Type B pancreatic cell (in vitro differentiated cells): ENCODE measurements at places on chromosomes 6 and 20.

- no peak for DNase-seq
Observed at GRCh38 chr6:16849280-16849987, 88.2 kb upstream of the ATXN1 start.

DNA sequence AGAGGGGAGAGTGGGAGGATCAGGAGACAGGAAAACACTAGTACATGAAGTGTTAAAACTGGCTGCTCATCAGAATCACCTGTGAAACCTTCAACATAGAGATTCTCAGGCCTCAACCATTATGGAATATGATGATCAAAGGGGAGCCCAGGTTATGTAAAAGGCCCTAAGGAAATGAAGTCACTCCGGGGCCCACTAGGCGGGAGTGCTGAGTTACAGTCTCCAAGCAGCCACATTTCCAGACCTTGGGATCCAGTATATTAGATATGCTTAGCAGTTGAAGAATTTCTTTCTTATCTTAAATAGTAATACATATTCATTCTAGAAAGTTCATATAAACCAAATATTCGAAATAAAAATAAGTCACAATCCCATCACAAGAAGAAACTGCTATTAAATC is 476.3 kb downstream of the PRKN start:
- no peak for DNase-seq

DNA sequence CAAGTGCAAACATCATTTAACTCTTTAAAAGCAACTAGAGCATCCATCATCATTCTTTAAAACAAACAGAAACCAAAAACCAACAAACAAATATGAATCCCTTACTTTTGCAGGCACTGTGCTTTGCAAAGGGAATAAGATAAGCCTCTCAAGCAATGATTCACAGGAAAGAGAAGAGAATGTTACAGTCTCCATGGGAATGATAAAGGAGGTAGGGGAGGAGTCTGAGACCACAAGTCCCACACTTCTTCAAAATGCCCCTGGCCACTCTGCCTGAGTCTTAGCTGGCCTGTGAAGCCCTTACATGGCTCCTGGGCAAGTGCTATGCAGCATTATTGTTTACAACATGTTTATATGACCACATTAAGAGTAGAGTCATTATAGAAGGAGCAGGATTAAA is 257.7 kb upstream of the MARCKS start:
- DNase-seq = no peak

- DNase-seq = no peak
Observed at GRCh38 chr20:21303872-21304586, 898 bp downstream of the XRN2 start.

GRCh38 chr20:44580581-44581268 is 1.7 kb upstream of the PKIG start:
- no peak for DNase-seq

DNA sequence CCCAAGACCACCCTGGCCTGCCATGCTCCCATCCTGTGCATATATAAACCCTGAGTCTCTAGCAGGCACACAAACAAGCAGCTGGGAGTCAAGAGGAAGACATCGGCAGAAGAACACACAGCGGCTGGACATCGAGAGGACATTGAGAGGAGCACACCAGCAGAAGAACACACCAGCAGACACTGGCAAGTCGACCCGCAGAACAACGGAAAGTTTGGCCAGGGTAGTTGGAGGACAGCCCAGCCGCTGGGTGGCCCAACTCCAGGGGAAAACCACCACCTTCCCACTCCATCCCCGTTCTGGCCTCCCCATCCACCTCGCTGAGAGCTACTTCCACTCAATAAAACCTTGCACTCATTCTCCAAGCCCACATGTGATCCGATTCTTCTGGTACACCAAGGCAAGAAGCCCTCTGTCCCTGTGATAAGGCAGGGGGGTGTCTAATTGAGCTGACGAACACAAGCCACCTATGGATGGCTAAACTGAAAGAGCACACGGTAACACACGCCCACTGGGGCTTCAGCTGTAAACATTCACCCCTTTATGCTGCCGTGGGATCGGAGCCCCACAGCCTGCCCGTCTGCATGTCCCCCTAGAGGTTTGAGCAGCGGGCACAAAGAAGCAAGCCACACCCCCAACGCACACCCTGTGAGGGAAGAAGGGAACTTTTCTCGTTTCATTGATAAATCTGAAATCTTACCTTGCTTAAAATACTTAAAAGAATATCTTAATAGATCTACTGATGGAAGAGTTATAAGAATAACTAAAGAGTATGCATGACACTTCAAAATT is 13.8 kb downstream of the TMX4 start:
- no peak for DNase-seq

DNA sequence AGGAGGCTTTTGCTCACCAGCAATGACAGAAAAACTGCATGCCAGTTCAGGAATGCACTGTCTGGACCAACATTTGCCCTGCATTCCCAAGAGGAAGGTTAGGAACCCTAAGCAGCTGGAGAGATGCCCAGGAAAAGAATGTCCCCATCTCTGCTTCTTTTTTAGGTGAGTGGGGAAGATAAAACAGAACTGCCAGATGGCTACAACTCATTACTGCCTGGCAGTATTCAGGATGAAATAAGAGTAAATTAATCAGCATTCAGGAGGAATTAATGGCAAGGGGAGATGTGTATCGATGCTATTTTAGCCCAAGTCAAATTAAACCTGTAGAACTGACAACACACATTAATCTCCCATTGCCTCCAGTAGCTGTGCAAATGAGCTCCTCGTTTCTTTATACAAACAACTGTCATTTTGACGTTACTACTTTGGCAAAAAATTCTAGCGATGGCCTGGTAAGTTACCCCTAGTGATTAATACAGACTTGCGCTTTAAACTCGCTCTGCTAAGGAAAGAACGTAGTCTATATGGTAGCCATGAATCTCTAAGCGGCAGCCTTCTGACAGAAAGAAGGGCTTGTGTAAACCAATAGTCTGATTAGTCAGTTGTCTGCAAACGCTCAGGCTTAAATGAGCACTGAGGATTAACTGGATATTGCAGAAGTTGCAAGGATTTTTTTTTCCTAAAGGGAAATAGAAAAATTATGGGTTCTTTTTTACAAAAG is 16.7 kb upstream of the SMLR1 start:
- no peak for DNase-seq

- DNase-seq = no peak
Observed at GRCh38 chr6:834866-835265, 141.9 kb upstream of the EXOC2 start.

DNA sequence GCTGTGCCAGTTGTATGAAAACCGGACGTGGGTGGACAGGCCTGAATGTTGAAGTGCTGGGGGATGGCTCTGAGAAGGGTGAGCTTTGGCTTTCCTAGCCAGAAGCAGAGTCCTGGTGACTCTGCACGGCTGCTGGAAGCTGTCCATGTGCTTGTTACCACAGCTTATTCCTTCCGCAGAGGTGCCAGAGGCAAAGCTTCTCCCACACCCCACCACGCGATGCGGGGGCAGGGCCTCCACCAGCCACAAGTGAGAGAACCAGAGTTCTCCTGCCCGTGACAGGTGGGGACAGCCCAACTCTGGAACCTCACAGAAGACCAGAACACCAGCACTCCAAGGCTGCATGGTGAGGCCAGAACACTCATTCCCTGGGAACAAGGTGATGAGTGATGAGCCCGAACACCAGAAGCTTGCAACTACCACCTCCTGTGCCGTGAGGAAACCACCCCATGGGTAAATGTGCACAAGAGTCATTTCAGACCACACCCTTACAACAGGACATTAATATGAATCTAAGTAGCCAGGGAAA is 36.7 kb downstream of the JAG1 start:
- DNase-seq = no peak

GRCh38 chr20:50491168-50491567 is 19.0 kb upstream of the PTPN1 start:
- no peak for DNase-seq

DNA sequence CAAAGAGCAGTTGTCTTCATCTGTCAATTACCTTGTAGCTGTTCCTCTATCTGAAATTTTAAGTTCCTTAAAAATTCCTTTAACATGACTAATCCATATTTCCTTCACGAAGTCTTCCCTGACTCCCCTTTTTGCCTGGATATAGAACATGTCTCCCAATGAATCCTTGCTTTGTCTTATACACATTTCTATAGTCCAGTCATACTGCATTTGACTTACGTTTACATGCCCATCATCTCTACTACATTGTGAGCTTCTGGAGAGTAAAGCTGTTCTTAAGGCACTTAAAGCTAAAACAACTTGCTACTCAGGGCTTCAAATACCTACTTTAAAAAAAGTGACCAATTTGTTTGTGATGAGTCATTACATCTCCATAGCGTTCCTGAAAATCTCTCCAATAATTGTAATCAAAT is 4.9 kb downstream of the REV3L start:
- no peak for DNase-seq

DNA sequence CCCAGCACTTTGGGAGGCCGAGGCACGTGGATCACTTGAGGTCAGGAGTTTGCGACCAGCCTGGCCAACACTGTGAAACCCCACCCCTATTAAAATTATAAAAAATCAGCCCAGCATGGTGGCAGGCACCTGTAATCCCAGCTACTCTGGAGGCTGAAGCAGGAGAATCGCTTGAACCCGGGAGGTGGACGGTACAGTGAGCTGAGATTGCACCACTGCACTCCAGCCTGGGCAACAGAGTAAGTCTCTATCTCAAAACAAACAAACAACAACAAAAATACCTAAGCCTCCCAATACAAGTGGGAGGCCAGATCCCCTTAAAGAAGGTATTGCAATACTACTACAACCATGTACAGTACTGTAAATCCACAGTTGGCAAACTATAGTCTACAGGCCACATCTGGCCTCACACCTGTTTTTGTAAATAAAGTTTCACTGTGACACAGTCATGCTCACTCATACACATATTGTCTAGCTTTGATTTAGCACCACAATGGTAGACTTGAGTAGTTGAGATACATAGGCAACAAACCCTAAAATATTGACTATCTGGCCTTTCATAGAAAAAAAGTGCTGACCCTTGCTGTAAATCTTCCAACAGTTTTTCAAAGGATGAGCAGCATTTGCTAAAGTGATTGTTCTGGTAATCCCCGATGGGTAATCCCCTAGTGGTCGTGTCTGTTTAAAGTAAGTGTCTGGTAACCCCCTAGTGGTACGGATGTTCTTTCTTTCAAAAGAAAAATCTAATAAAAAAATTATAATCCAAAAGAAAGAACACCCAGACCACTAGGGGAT is 202.0 kb downstream of the RNGTT start:
- DNase-seq = no peak

DNA sequence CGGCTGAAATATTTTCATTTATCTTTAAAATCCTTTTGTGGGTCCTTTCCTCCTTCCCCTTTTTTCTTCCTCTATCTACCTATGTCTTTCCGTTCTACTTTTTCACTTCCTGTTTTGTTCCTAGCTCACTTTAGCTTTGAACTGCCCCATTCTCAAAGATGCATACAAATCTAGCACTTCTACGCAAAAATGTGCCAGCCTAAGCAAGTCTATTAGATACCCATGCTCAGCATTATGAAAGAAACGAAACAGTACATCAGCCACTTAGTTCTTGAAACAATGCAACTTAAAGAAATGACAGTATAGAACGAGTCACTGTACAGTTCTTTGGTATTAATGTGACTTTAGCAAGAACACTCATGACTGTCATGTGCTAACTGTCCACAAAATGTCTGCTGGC is 47.3 kb upstream of the MARCKS start:
- DNase-seq = no peak

DNA sequence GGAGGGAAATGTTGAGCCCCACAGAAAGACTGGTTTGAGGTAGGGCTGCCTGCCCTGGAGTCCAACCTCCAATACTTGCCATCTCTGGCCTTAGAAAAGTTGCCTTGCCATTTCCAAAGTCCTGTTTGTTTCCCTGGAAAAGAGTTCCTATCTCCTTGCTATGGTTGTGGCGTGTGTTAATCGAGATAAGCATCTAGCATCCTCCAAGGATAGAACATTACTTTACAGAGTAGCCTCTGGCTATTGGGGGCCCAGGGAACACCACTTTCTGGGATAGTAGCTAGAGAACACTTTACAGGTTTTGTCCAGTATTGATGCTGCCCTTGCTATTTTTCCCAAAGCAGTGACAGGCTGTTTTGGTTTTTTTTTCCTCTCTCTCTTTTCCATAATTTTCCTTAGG is 57.4 kb upstream of the SASH1 start:
- no peak for DNase-seq
